ENCODE measurements at places on chromosomes 7 and 10. TPM values are rescaled to one million over a fixed set of nuclear protein-coding genes. Genes with fewer than 3 reads are reported as not detected.

- no peaks in the 10 kb centered on the region for H3K36me3 ChIP-seq
- H3K27ac ChIP-seq, result peak overlapping the region; percentile 94
- peaks cover 47% of the 10 kb centered on the region for H3K4me1 ChIP-seq
- peak; percentile 82 for DNase-seq
- H3K27me3 ChIP-seq, result no peaks in the 10 kb centered on the region
These were observed 46.2 kb downstream of the GRK5 start for GRCh38 chr10:119253433-119254174.

- no peak overlapping the region for H3K4me3 ChIP-seq
- 0 out of 2 replicates have a peak, but pooled peaks cover 2% of the 10 kb centered on the region for H3K36me3 ChIP-seq
- DNase-seq, result peak; percentile 51
- no peaks in the 10 kb centered on the region for H3K27me3 ChIP-seq
- H3K27ac ChIP-seq, result peak overlapping the region; percentile 78
- peaks cover 47% of the 10 kb centered on the region for H3K4me1 ChIP-seq
These were observed 3.2 kb upstream of the NCOA4 start for GRCh38 chr10:46033602-46034011.

NUDT13 gene
- 7.1 TPM for total RNA-seq

PDE6C gene
- not detected for total RNA-seq

DNA sequence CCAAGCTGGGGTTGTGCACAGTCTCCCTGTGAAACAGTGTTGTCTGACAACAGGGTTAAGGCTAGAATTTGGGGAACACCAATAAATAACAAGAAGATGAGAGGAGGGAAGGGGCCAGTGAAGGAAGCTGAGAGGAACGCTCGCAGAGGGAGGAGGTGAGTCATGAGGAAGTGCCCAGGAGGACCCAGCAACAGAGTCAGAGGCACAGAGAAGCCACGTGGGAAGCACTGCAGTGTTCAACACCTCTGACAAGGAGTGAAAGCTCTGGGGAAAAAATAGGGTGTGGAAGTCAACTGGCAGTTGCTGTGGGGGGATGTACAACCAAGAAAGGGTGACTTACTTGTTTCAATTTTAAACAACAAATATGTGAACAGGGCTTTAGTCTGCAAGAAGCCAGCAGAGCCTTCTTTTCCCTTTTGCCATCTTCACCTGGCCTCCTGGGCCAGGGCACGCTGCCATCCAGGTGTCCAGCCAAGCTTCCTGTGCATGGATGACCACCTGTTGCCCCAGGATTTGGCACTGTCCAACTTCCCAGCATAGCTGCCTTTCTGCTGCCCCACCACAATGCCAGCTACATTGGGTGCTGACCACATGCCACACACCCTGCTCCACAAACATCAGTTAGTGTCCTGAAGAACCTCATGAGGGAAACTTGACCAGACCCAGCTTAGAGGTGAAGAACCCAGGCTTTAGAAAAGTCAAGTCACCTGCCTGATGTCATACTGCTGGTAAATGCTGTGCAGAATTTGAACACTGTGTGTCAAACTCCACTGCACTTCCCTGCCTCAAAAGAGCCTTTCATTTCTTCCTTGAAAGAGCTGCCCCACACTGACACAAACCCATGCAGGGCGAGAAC is 69.6 kb downstream of the ATXN7L1 start:
- H3K27me3 ChIP-seq, result no peaks in the 10 kb centered on the region
- H3K4me3 ChIP-seq, result no peak overlapping the region
- no peaks in the 10 kb centered on the region for H3K36me3 ChIP-seq

DNA sequence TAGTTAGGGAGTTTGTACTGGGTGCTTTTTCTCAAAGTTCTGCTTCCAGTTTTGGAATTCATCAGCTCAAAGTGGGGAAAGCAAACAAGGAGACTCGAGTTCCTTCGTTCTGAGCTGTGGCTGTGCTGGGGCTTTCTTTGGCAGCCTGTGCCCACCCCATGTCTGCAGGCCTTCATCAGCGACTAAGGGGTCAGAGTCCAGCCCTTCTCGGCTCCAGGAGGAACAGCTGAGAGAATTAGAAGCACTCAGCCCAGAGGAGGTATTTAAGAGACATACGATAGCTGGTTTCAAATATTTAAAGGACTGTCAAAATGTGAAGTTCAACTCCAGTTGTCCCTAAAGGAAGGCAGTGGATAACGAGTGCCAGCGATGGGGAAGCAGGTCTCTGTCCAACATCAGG is 41.3 kb downstream of the SH3PXD2A start:
- H3K4me3 ChIP-seq, result no peak overlapping the region
- no peak overlapping the region for H3K27ac ChIP-seq
- H3K36me3 ChIP-seq, result peaks cover 2% of the 10 kb centered on the region
- H3K4me1 ChIP-seq, result peaks cover 32% of the 10 kb centered on the region
- DNase-seq, result no peak

NKX2-3 gene
- 0.43 TPM for total RNA-seq

DNA sequence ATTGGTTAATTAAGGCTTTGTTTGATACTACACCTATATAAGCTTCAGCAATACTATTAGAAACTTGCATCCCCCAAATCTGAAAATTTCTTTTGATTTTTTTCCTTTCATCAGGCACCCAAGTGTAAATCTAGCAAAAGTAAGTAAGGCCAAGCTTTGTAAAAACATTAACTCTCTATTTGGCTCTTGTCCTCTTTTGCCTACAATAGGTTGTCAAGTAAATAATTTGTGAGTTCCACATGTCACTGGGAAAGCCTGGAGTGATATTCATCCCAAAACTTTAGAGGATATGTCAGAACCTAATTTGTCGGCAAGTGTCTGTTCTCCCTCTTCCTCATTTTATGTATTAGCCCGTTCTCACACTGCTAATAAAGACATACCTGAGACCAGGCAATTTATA is 492.4 kb downstream of the IPMK start:
- H3K27ac ChIP-seq, result no peak overlapping the region
- H3K27me3 ChIP-seq, result no peaks in the 10 kb centered on the region
- H3K4me3 ChIP-seq, result no peak overlapping the region
- DNase-seq, result no peak
- no peaks in the 10 kb centered on the region for H3K36me3 ChIP-seq
- H3K4me1 ChIP-seq, result no peaks in the 10 kb centered on the region

GRCh38 chr10:48608279-48608681 is 3.4 kb upstream of the ARHGAP22 start:
- DNase-seq, result peak; percentile 66
- no peak overlapping the region for H3K4me3 ChIP-seq
- 0 out of 2 replicates have a peak, but pooled peaks cover 6% of the 10 kb centered on the region for H3K4me1 ChIP-seq

CALML5 gene
- total RNA-seq, result not detected

DNA sequence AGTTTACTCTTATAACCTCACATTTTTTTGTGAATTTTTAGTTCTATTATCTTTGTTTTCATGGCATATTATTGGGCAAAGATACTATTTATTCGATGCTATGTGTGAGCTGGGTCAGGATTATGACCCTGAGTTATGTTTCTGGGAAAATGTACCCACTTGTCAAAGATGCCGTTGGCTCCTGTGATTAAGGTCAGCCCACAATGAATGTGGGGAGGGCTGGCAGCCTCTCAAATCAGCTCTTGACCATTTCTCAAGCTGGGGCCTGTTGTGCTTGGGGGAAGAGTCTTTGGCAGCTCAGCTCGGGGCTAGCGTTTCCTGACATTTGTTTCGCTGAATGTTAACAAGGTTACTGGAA is 97.5 kb downstream of the TCF7L2 start:
- peaks cover 12% of the 10 kb centered on the region for H3K4me1 ChIP-seq
- no peak overlapping the region for H3K4me3 ChIP-seq
- H3K27me3 ChIP-seq, result no peaks in the 10 kb centered on the region
- DNase-seq, result no peak
- H3K27ac ChIP-seq, result no peak overlapping the region

GRCh38 chr10:35885076-35885475 is 243.0 kb upstream of the FZD8 start:
- no peak overlapping the region for H3K27ac ChIP-seq
- no peak overlapping the region for H3K4me3 ChIP-seq
- no peaks in the 10 kb centered on the region for H3K36me3 ChIP-seq

GRCh38 chr10:76297780-76298281 is 866.4 kb downstream of the LRMDA start:
- no peaks in the 10 kb centered on the region for H3K36me3 ChIP-seq
- no peak for DNase-seq
- peaks cover 20% of the 10 kb centered on the region for H3K4me1 ChIP-seq

PRPS1L1 gene
- total RNA-seq, result not detected

GOLGA7B gene
- total RNA-seq, result 0.21 TPM

DNA sequence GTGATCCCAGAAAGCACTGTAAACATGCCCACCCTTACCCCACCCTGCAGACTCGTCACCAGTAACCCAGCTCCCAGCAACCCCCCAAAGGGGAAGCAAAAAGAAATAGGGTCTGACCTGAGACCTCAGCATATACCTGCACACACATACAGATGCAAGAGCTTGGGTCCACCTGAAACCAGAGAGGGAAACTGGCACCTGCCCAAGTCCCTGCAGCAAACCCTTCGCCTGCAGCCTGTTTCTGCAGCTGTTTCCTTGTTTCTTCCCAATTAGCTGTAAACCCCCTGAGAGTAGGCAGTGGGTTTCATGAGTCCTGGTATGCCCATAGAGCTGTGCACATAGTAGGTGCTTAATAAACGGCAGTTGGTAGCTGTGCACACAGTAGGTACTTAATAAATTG is 140.5 kb downstream of the FGFR2 start:
- no peaks in the 10 kb centered on the region for H3K36me3 ChIP-seq
- H3K27me3 ChIP-seq, result no peaks in the 10 kb centered on the region
- DNase-seq, result no peak

DNA sequence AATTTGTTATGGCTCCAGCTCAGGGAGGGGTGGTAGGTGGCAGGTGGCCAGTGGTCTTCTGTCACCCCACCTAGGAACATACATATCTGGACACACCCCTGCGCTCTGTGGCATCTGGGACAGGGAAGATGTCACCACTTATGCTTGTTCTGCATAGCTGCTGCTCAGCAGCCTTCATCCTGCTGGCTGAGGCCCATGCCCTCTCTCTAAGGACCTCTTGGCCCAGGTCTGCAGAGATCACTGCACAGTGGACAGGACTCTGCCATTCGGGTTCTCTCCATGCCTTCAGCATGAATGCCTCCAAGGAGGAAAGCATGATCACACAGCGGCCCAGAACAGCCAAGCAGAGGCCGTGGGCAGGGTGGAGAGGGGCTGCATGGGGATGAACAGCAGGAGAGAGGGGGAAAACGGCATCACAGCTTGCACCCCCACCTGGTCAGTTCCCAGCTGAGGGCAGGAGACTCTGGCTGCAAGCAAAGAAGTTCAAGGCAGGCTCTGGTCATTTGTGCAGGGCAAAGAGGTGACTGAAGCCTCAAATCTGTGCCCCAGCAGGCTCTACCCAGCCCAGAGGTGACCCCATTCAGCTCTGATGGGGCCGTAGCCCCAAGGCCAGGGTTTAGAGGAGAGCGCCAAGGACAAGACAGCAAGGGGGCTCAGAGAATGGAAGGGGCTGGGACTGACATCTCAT is 47.8 kb upstream of the GDF10 start:
- no peaks in the 10 kb centered on the region for H3K36me3 ChIP-seq
- no peak overlapping the region for H3K27ac ChIP-seq
- H3K4me1 ChIP-seq, result no peaks in the 10 kb centered on the region
- H3K4me3 ChIP-seq, result no peak overlapping the region

All from Caco-2 (cell line).